Hematopoietic multipotent progenitor cell treated with erythropoietin and hydrocortisone succinate and interleukin-3 and kit ligand, for 6 days (in vitro differentiated cells): ENCODE measurements at places on chromosomes 1 and 21.

GRCh38 chr21:34348890-34349519, 14.8 kb upstream of the KCNE2 start:
- no peak for DNase-seq

- no peak for DNase-seq
Observed at GRCh38 chr21:33432496-33432895, 29.3 kb downstream of the IFNGR2 start.

GRCh38 chr1:214349008-214349407, 68.0 kb downstream of the SMYD2 start:
- DNase-seq = no peak

GRCh38 chr1:243363832-243364231, 108.0 kb downstream of the SDCCAG8 start:
- no peak for DNase-seq

GRCh38 chr1:151897991-151898431, 11.3 kb downstream of the THEM4 start:
- DNase-seq = no peak

DNA sequence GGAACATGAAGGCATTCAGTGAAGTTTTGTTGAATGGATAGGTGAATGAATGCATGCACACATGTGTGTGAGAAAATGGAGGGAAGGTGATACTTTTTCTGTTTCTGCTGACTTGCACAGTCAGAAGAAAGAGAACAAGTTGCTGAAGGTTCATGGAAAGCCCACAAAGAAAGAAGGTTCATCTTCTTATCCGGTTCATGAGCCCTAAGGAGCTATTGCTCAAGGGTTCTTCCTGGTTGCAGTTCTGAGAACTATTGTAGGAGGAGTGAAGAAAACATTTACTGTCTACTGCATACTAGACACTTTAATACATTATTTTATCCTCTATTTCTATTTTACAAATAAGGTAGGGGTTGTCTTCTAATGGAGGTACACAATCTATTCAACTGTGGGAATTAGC, 13.4 kb upstream of the NIBAN1 start:
- peak; percentile 51 for DNase-seq

DNA sequence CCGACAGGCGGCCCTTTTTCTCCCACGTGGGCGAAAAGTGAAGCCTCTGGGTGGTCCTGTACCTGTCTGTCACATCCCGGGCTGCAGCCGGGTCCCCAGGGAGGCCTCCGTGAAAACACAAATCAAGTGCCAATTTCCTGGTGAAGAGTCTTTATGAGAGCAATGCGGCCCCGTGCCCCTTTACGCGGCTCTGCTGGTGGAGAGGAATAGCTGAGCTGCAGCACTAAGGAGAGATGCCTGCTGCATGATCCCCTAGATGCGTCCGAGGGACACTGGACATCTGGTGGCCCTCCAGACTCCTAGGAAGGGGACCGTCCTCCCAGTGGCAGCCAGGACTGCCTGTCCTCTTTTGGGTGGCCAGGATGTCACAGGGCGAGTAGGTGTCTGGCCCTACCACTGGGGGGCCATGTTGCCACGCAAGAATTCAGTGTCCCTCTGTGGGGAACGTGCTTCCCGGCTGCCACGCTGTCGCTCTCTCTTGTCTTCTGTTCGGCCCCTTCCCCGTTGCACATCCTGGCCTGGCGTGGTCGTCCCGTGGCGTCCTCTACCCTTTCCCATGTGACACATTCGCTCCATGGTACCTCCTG, 38.7 kb downstream of the COL18A1 start:
- no peak for DNase-seq

DNA sequence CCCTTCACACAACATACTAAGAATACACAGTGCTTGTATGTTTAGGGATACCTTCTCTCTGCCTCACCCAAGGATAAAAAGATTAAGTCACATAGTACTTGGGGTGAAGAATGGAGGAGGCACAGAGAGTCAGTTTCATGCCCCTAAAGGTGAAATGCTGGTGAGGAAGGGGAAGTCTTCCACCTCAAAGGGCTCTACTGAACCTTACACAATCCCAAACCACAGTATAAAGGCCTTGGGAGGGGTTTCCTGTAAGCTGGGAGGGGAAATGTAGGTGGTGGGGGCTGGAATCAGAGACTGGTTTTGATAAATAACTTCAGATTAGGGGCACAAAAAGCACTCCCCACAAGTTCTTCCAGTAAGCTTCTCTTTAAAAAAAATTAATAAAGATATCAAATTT, 3.5 kb downstream of the MINDY1 start:
- DNase-seq = peak; percentile 61

GRCh38 chr1:147504801-147505311, 36.4 kb upstream of the BCL9 start:
- no peak for DNase-seq

DNA sequence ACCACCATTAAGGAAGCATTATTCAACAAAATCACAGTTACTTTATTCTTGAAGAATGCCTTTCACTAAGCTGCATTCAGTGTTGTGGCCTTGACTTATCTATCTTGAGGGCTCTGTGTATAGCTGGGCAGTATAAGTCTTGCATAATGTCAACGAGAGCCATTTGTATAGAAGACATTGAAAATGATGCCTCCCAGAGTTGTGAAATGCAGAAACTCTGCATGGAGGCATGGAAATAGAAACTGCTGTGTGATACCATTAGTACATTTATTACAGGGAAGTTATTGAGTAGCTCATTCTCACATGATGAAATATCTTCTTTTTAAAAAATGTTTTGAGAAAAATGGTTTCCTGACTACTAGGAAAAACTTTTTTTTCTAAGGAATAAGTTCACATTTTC, 111.4 kb upstream of the SNX7 start:
- no peak for DNase-seq

GRCh38 chr1:156705321-156705917, at the start of gene CRABP2:
CRABP2 (minus strand) TSS chr1:156705583; CDS start chr1:156705446, 137 bp downstream.
- no peak for DNase-seq

GRCh38 chr1:211469938-211470529, 21.9 kb downstream of the RD3 start:
- peak; percentile 64 for DNase-seq

- no peak for DNase-seq
Observed at GRCh38 chr1:86950712-86951419, 36.4 kb downstream of the HS2ST1 start.

DNA sequence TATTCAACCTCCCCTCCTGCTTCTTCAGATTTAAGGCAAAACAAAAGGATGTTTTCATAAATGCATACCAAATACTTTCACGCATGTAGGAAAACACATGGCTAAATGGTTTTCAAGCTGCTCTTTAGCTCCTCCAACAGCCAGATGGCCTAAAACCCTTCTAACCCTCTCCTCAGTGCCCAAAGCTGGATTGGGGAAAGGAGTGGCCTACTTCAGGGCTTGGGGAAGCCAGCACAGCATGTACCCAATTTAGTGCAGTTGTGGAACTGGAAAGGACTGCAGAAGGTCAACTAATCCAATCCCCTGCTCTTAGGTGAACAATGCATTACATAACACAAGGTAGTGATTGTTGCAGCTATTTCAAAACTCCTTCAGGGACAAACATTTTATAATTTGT, 9.3 kb downstream of the F5 start:
- DNase-seq = no peak

- DNase-seq = no peak
Observed at GRCh38 chr1:197671140-197671539, 104.1 kb downstream of the DENND1B start.

DNA sequence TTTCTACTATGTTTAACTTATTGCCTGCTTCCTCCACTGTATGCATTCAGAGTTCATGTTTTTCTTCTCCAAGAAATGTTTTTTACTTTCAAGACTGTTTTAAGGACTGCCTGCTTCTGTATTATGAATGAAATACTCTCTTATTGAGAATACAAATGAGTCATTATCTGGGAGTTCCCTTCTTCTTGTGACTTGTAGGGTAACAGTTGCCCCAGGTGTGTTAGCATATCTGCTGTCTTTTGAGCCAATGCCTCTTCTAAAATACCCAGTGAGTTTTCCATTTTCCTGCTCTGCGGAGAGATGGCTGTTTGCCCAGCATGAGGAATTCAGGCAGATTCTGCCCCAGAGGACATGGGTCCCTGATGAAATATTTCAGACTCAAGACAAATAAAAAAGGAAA, 34.1 kb upstream of the ST6GALNAC5 start:
- no peak for DNase-seq

GRCh38 chr21:25827513-25827912, 92.7 kb downstream of the GABPA start:
- no peak for DNase-seq

DNA sequence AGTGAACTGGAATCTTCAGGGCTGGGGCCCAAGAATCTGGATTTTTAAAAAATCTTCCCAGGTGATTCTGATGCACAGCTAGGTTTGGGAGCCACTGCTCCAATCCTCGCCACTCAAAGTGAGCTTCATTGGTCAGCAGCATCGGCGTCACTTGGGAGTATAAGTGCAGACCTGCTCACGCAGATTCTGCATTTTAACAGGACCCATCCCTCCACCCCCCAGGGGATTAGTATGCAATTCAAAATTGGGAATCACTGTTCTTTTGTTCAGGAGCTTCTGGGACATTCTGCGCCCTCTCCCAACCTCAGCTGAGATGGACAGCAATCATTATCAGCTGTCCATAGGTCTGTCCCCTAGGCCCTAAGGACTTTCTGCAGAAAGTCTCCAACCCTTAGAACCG, 53.5 kb downstream of the LGR6 start:
- no peak for DNase-seq

GRCh38 chr1:240806200-240806745, 194.3 kb upstream of the GREM2 start:
- DNase-seq = no peak

DNA sequence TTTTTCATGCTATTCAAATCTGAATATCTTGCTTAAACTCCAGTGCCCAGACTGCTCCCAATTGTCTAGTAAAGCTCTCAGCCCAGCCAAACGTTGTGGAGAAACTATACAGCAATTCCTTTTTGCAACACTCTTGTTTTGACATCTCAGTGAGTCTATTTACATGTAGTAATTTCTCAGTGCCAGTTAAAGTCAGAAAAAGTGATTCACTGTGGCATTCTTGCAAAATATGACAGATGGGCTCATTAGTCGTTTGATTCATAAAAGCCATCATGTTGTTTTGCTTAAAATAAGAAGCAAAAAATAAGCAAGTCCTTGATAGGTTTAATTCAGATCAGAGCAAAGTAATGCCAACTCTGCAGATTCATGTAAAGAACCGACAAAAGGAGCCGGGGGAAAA, 20.7 kb upstream of the TMPRSS15 start:
- no peak for DNase-seq

- no peak for DNase-seq
Observed at GRCh38 chr1:85074365-85074964, 26.2 kb upstream of the MCOLN3 start.

- no peak for DNase-seq
Observed at GRCh38 chr1:229048896-229049295, 222.0 kb upstream of the RAB4A start.

- DNase-seq = no peak
Observed at GRCh38 chr21:33688353-33688752, 46.1 kb downstream of the ITSN1 start.

DNA sequence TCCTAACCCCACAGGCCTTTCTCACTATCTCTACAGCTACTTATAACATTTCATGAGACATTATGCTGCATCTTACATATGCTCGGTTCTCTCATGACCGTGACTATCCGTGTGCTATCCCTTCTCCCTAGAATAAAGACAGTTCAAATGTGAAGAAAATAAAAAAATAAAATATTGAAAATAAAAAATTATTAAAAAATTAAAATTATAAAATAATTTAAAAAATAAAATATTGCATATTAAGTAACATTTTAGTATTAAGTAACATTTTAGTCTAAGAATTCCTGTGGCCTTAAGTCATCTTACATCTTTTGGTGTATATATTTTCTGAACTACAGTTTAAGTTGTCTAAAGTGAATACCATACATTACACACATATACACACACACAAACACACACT, 415.5 kb downstream of the DPYD start:
- no peak for DNase-seq

DNA sequence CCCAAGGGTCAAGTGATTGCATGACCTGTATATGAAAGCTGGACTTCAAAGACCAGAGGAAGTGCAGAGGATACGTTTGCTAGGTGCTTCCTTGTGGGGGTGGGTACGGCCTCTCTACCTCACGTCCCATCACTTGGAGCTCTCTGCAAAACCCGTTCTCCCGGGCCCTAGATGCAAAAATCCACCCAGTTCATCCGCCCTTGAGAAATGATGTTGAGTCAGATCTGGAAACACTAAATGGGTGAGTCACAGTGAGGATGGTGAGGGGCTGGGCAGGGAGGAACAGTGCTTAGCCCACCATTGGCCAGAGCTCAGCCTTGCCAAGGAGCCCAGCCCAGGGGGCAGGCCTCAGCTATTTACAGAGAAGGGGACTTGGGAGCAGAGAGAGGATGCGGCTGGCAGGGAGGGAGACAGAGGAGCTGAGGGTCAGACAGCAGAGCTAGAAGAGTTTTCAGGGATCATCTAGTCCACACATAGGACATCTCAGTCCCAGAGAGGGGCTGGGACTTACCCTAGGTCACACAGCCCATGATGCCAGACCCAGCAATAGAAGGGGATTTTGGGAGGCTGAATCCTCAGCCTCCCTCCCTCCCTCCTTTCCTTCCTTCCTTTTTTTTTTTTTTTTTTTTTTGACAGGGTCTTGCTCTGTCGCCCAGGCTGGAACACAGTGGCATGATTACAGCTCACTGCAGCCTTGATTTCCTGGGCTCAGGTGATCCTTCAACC, 14.6 kb downstream of the ARHGEF10L start:
- DNase-seq = no peak

GRCh38 chr1:242011894-242012660, 13.2 kb upstream of the MAP1LC3C start:
- DNase-seq = no peak

DNA sequence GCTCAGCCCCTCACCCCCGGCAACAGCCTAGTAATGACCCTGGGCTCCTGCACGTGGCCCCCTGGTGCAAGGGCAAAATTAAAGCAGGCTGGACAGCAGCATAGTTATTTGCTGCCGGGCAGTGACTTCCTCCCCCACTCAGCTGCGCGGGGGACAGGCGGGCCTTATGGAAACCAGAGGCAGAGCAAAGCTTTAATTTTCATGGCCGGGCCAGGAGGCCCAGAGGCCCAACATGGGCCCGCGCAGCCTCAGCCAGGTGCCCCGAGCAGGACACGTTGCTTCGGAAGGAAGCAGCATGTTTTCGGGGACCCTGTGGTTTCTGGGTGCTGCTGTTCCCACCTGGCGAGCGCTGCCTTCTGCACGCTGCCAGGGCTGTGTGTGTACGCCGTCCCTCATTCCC, 89.9 kb upstream of the ARHGEF16 start:
- no peak for DNase-seq
